ENCODE measurements at places on chromosomes 2 and 18. TPM values are rescaled to one million over a fixed set of nuclear protein-coding genes. Genes with fewer than 3 reads are reported as not detected.

GRCh38 chr2:202429164-202429980, 53.2 kb downstream of the BMPR2 start:
- no peaks in the 10 kb centered on the region for H3K27me3 ChIP-seq
- no peak overlapping the region for H3K27ac ChIP-seq
- no peaks in the 10 kb centered on the region for H3K4me1 ChIP-seq
- no peak overlapping the region for H3K4me3 ChIP-seq
- H3K36me3 ChIP-seq = no peaks in the 10 kb centered on the region
- DNase-seq = no peak

GRCh38 chr2:119315241-119315925, 51.3 kb downstream of the C2orf76 start:
- H3K4me1 ChIP-seq = no peaks in the 10 kb centered on the region
- H3K27me3 ChIP-seq = no peaks in the 10 kb centered on the region
- DNase-seq = no peak

- H3K36me3 ChIP-seq = no peaks in the 10 kb centered on the region
- H3K27me3 ChIP-seq = no peaks in the 10 kb centered on the region
- H3K4me3 ChIP-seq = no peak overlapping the region
- DNase-seq = no peak
- H3K27ac ChIP-seq = no peak overlapping the region
- H3K4me1 ChIP-seq = peaks cover 70% of the 10 kb centered on the region
These were observed 29.7 kb downstream of the DGKD start for GRCh38 chr2:233384015-233384414.

- no peaks in the 10 kb centered on the region for H3K36me3 ChIP-seq
- H3K27me3 ChIP-seq = no peaks in the 10 kb centered on the region
- H3K27ac ChIP-seq = no peak overlapping the region
- H3K4me1 ChIP-seq = no peaks in the 10 kb centered on the region
- no peak overlapping the region for H3K4me3 ChIP-seq
- DNase-seq = no peak
These were observed 223.6 kb upstream of the EPAS1 start for GRCh38 chr2:46073540-46074046.

- no peak overlapping the region for H3K4me3 ChIP-seq
- no peaks in the 10 kb centered on the region for H3K27me3 ChIP-seq
- DNase-seq = no peak
- H3K36me3 ChIP-seq = no peaks in the 10 kb centered on the region
These were observed 3.1 kb upstream of the TXNL4A start for GRCh38 chr18:79991494-79991893.

GRCh38 chr2:68245672-68246071, 6.7 kb downstream of the PPP3R1 start:
- H3K36me3 ChIP-seq = no peaks in the 10 kb centered on the region
- DNase-seq = no peak
- H3K4me1 ChIP-seq = peaks cover 90% of the 10 kb centered on the region
- H3K4me3 ChIP-seq = no peak overlapping the region
- no peaks in the 10 kb centered on the region for H3K27me3 ChIP-seq

DNA sequence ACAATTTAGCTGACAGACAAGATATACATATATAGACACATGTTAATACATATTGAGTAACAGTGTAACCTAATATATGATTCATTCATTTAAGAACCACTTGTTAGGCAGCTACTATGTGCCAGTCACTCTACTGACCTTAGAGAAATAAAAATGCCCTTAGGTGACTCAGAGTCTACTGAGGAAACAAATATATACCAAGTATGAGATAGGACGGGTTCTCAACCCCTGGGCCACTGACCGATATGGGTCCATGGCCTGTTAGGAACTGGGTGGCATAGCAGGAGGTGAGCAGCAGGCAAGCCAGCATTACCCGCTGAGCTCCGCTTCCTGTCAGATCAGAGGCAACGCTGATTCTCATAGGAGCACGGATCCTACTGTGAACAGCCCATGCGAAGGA, 14.8 kb downstream of the STRN start:
- no peak overlapping the region for H3K4me3 ChIP-seq
- no peaks in the 10 kb centered on the region for H3K27me3 ChIP-seq
- H3K4me1 ChIP-seq = peaks cover 9% of the 10 kb centered on the region
- H3K36me3 ChIP-seq = no peaks in the 10 kb centered on the region

DNA sequence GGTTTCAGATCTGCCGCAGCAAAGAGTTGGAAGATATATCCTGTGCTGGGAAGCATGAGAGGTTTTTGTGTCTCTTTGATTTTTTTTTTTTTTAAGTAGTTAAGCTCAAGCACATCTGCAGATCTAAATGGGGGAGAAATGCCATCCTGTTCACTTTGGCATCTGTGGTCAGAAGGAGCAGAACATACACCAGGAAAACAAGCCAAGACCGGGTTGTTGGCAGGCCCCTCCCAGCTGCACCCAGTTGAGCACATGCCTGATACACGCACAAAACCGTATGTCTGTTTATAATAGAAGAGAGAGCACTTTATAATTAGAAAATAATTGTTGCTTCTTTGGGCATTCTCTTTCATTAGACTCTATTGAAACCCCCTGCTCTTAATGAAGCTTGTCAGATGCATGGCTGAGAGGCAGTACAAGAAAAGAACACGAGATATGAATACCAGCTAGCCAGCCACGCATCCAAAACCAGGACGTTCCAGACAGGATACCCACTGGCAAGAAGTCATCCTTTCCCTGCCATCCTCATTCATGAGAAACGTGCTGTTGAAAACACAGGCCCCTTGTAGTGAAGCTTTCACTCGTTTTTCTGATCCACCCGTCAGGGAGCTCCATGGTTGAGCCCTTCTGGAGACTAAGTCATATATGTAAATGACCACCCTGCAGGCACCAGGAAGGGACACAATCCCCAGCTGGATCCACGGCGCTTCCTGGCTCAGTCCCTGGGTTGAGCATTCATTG, 152.2 kb downstream of the ALPK2 start:
- no peaks in the 10 kb centered on the region for H3K4me1 ChIP-seq
- no peaks in the 10 kb centered on the region for H3K36me3 ChIP-seq
- H3K27me3 ChIP-seq = no peaks in the 10 kb centered on the region
- H3K4me3 ChIP-seq = no peak overlapping the region

DNA sequence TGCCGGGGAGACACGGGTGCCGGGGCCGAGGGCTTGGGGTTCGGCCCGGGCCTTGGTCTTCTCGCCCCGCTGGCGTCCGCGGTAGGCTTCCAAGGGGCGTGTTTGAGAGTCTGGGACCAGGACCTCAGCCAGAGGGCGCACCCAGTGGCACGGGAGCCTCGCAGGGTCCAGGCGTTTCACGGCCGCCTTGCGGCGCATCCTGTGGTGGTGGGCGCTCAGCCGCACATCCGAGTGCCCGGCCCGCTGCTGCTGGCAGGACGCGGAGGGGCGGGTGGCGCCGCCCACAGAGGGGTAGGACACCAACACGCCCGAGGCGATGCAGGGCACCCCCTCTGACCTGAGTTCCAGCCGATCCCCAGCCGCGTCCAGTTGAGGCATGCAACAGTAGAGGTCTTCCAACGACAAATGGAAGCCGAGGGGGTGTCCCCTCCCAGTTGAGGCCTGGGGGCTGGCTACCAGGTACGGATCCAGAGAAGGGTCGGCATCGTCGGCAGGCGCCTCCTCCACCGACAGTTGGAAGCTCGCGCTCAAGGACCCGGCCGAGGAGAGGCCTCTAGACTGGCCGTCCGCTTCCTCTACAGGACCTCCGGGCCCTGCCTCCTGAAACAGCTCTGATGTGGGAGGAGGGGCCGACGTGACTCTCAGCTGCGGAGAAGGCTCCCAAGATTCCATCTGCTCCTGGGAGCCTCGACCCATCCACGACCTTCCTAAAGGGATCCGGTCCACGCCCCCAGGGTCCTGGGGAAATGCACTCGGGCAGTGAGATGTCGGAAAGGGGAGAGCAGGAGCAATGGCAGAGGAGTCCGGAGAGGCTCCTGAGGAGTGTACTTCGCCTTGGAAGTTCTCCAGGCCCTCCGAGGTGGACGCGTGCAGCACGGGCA, 6.3 kb downstream of the C2orf81 start:
- no peak for DNase-seq
- peaks cover 7% of the 10 kb centered on the region for H3K4me1 ChIP-seq
- H3K4me3 ChIP-seq = peak overlapping the region; percentile 51

DNA sequence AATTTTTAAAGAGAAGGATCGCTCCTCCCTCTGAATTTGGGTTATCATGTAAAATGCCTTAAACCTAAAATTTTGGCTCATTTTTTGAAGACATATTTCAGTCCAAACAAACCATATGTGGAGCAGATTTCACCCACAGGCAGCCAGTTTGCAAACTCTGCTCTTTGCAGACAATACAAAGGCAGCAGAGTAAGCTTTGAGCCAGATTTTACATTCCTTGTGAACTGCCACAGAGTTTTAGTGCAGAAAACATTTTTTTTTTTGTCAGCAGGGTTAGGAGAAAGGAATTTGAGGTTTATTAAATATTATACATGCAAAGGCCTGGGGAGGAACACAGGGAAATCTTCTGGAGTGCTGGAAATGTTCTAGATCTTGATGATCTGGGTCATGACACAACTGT, 171.9 kb upstream of the FN1 start:
- no peaks in the 10 kb centered on the region for H3K36me3 ChIP-seq
- DNase-seq = no peak
- H3K4me3 ChIP-seq = no peak overlapping the region
- no peaks in the 10 kb centered on the region for H3K27me3 ChIP-seq
- H3K4me1 ChIP-seq = no peaks in the 10 kb centered on the region

DNA sequence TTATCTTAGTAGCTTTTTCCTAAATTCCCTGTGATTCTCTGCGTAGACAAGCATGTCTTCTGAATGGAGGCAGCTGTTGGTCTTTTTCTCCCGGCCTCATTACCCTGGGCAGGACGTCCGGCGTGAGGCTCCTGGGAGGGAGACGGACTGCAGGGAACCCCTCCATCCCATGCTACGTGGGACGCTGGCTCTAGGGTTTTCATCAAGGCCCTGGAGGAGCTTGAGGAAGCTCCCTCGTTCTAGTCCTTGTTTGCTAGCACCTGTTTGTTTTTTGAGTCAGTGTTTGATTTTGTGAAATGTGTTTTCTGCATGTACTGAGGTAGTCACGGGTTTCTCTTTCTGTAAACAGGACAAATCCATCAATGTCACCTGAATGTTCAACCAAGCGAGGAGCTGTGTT, 99.3 kb upstream of the TMEM18 start:
- H3K36me3 ChIP-seq = no peaks in the 10 kb centered on the region
- no peaks in the 10 kb centered on the region for H3K27me3 ChIP-seq
- DNase-seq = no peak

DNA sequence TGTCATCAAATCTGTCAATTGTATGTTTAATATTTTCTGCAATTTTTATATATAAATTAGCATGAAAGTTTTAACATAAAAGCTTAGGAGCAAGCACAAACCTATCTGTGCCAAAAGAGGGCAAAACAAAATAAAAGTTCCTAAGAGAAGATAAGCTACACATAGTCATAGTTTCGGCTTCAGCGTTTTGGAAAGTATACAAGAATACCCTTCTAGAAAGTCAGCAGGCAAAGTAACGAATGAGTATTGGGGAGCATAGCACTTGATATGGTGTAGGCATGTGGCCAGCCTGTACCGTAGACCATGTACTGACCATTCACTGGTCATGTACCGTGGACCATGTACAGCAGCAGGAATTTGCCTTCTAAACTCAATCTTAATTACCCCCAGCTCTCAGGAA, 156.1 kb downstream of the TMEM247 start:
- H3K27ac ChIP-seq = no peak overlapping the region
- H3K4me3 ChIP-seq = no peak overlapping the region
- peaks cover 9% of the 10 kb centered on the region for H3K4me1 ChIP-seq

- no peak for DNase-seq
- no peak overlapping the region for H3K4me3 ChIP-seq
- H3K27me3 ChIP-seq = no peaks in the 10 kb centered on the region
- peaks cover 27% of the 10 kb centered on the region for H3K36me3 ChIP-seq
- H3K4me1 ChIP-seq = no peaks in the 10 kb centered on the region
These were observed 19.9 kb downstream of the TRAPPC12 start for GRCh38 chr2:3399381-3399780.

The HMSD gene
- 9.8 TPM for total RNA-seq

The SERPINB13 gene
- total RNA-seq = not detected

The GREB1L gene
- not detected for total RNA-seq

The HJURP gene
- total RNA-seq = 41.2 TPM

The CYTIP gene
- 202 TPM for total RNA-seq

The ARHGEF4 gene
- 1.2 TPM for total RNA-seq

The ATP8B1 gene
- not detected for total RNA-seq

The ANO7 gene
- 0.83 TPM for total RNA-seq

The WDR43 gene
- total RNA-seq = 169 TPM

The POMC gene
- 6.2 TPM for total RNA-seq

The IL37 gene
- total RNA-seq = not detected

The SAG gene
- total RNA-seq = not detected
